CD4-positive, alpha-beta T cell treated with Interleukin-6 at 100 ng/mL for 8 hours (primary cell): ENCODE measurements at places on chromosomes 5 and 9.

GRCh38 chr5:115414406-115415142, 118.1 kb upstream of the CCDC112 start:
- DNase-seq: no peak

GRCh38 chr5:159218595-159219023, 9.3 kb upstream of the RNF145 start:
- DNase-seq: no peak

GRCh38 chr5:54521856-54522479, 4.4 kb downstream of the SNX18 start:
- DNase-seq: no peak

GRCh38 chr9:82423700-82424099, 435.1 kb downstream of the SPATA31D1 start:
- DNase-seq: no peak

GRCh38 chr5:91170266-91170665, 212.9 kb downstream of the ARRDC3 start:
- DNase-seq: no peak

GRCh38 chr5:138985683-138986082, 110.5 kb upstream of the LRRTM2 start:
- no peak for DNase-seq

DNA sequence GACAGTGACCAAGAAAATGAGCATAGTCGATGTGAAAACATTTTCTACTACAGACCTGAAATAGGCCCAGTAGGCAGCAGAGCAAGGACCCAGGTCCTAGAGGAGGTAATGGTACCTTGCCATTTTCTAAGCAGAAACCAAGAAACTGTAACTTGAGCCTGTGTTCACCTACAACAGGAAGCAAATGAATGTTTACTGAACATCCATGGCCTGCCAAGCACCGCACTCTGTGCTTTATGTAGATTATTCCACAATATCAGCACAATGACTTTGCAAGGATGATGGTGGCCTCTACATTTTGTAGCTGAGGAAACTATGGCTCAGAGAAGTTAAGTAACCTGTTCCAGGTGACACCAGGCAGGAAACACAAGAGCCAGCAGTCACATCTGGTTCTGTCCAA, 215.3 kb downstream of the SPOCK1 start:
- no peak for DNase-seq

GRCh38 chr5:133706506-133707430, 94.4 kb upstream of the FSTL4 start:
- no peak for DNase-seq

DNA sequence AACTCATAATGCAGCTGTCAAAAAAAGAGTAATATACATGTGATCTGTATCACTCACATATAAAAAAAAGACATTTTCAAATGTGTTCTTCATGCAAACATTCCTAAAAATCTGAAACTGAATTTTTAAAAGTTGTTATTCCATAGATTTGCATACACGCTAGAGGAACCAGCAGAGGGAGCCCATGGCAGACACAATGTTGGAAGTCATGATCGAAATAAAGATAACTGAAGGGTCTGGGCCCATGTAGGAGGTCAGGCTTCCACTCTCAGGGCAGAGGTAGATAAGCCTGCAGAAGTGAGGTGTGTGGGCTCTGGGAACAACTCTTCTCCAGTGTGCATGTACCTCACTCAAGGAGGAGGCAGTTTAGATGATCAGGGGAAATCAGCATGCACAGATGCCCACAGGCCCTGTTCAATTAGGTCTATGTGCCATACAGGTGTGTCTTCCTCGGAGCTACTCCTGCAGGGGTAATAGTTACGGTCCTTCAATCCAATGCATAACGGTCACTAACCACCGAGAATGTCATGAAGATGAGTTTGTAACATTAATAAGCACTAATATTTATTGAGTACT, 208.6 kb downstream of the EPB41L4A start:
- DNase-seq: no peak

GRCh38 chr9:135907006-135907430, 328 bp downstream of the CAMSAP1 start:
- DNase-seq: no peak

DNA sequence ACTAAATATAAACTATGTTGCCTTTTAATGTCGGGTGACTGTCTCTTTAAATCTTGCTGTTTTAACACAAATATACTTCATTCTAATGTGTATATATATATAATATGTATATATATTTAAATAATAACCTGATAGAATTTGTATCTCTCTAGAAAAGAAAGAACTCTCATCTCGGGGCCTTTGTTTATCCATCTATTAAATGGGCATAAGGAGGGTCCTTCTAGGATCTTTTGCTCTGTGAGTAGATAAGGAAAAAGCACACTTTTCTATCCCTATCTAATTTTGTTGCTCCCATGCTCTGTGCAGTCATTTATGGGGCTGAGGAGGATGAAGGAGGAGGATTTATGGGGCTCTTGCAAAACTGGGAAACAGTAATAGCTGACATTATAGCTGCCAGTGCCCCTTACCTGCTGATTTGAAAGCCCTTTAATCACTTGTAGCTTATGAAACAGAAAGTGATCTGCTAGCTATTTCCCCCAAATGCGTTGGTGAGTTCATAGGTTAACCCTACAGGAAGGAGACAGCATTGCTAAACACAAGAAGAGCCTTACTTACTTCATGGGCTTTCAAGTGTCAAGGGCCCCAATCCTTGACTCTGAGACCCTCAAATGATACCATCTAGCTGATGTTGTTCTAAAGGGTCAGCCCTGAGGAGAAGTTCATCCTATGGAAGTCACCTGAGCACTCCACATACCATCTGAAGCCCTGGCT, 5.8 kb upstream of the PPARGC1B start:
- DNase-seq: no peak

- DNase-seq: no peak
Observed at GRCh38 chr5:81486711-81487110, 92.8 kb upstream of the ACOT12 start.

GRCh38 chr9:115884846-115885245, 268.7 kb upstream of the PAPPA start:
- no peak for DNase-seq

DNA sequence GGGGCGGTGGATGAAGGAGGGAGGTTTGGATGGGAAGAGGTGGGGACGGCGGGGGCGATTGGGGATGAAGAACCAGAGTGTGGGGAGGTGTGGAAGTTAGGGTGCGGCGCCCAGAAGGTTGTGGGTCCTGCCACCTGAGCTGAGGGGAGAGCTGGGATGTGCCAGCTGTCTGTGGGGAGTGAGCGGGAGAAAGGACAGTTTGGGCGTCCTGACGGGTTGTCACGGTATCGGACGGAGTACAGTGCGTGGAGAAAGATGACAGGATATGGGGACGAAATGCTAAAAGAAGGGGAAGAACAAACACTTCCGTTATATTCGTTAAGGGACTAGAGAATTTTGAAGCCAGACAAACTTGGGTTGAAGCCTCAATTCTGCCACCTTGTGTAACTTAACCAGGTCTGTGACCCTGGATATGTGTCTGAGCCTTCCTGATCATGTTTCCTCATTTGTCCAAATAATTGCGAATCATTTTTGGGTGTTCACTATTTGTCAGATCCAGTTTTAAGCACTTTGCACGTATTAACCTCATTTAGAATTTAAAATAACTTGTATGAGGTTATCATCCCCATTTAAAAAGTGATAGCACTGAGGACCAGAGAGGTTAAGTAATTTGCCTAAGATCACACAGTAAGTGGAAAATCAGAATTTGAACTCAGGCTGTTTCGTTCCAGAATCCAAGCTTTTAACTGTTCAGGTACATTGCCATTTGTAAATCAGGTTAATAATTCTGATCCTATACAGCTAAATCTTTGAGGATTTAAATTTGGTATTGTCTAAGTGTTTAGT, 689 bp downstream of the CNTRL start:
- peak; percentile 11 for DNase-seq

DNA sequence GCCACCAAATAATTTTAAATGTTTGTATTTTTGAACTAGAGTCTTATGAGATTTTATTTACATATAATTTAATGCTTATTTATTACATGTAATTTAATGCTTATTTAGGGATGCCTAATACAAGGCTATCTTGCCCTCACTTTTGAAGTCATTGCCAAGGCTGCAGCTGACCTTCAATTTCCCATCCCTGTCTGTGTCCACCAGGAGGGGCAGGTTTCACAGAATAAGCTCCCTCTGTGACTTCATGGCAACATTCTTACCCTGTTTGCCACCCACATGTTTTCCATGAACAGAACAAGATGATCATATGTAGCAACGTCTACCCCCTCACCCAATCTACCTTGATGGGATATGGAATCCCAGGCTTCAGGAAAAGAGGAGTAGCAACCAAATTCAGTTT, 27.0 kb downstream of the C5 start:
- DNase-seq: no peak

DNA sequence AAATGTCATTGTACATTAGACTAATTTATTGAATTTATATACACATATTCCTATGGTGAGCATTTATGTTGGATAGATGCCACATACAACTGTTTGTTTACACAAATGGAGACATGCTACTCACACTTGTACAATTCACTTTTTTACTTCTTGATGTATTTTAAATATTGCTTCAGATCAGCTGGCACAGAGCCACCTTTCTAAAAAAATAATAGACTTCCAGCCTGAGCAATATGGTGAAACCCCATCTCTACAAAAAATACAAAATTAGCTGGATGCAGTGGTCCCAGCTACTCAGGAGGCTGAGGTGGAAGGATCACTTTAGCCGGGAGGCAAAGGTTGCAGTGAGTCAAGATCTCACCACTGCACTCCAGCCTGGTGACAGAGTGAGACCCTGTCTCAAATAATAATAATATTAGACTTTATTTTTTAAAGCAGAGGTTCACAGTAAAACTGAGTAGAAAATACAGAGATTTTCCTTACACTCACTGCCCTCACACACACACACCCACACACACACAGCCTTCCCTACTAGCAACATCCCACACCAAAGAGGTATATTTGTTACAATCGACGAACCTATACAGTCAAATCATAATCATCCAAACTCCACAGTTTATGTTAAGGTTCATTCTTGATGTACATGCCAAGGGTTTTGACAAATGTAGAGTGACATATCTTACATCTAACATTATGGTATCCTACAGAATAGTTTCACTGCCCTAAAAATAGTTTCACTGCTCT, 16.5 kb upstream of the ADRB2 start:
- DNase-seq: no peak

DNA sequence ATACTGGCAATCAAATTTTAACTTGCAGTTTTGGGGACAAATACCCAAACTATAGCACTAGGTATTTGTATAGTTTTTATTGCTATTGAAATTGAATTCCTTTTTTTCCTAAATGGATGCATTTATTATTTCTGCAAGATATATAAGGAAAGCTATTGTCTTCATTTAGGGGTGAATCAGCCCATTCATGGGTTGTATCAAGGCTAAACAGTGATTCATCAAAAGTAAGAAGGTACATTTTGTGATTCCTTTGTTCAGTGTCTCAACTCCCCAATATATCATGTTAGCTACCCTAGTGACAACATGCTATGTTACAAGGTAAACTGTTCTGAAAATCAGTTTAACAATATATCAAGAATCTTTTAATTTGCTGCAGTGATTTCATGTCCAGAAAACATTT, 185.7 kb downstream of the PLK2 start:
- DNase-seq: no peak

DNA sequence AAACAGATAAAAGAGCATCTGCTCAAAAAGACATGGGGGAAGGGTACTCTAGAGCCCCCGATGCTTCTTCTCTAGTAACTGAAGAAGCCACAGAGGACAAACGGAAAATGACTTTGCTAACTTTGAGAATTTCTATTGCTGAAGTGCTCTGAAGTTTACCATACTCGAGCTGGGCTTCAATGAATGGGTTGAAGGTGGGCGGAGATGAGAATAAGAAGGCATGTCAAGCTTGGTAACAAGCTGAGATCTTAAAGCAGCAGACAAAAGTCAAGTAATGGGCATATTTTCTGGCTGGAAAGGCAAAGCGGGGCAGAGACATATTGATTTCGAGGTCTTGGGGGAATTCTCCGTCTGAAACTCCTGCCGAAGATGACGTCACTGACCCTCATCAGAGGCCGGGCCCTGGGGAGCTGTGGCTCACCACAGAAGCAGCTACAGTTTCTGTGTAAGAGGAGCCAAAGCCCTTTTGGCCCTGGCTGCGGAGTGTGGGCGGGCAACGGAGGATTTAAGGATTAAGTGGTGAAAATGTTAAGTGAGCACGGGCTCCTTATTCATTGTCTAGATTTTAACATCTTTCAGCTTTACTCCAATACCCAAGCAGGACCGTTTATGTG, 115.8 kb upstream of the SLIT3 start:
- no peak for DNase-seq

DNA sequence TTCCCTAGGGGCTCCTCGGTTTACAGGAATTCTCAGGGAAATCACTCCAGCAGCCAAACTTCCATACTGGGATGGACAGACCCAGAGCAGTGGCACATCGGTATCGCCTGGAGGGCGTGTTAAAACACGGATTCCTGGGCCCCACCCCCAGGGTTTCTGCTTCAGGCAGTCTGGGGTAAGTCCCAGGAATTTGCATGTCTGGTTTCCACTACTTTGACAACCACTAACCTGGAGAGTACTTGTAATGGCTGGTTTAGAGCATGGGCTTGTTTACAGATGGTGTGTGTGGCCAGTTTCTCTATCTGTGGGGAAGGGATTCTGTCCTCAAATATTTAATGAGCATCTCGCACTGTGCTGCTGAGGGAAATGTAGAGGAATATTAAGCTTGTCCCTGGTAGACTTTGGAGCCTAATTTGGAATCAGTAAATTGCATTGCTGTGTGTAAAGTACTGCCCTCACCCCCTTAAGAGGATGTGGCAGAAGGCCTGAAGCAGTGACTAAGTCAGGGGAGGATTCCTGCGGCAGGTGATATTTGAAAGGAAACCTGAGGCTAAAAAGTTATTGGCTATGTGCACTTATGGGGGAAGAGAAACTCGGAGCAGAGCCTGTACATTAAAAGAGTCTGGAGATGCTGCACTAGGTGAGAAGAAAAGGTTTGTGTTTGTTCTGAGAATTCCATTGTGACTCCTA, 18.6 kb upstream of the TJP2 start:
- no peak for DNase-seq

DNA sequence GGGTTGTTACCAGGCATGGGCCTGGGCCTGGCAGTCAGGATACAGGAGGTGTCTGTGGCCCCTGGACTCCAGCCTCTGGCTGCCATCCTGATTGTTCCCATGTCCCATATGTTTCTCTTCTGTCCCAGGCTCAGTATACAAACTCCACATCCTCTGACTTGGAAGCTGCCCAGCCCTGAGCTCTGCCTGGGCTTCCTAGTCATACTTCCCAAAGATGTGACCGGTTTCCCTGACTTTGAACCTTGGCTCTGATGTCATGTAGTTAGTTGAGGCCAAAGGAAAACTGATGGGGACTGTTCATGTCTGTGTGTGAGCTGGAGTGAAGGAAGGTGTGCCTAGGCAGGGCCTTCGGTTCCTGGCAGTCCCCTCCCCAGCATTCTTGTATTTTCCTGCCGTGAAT, 50.4 kb downstream of the CYSTM1 start:
- DNase-seq: no peak
